Left colon (tissue), 2 donors: ENCODE measurements at places on chromosomes 7 and 10. TPM values are rescaled to one million over a fixed set of nuclear protein-coding genes. Genes with fewer than 3 reads are reported as not detected.

LRRD1 gene
- 0.18 TPM for total RNA-seq

STOX1 gene
- total RNA-seq: 1.4 TPM

PCLO gene
- 9.2 TPM for total RNA-seq

MEIG1 gene
- not detected for total RNA-seq

CCT6A gene
- 65.1 TPM for total RNA-seq

ACTL6B gene
- total RNA-seq: not detected

PRLHR gene
- total RNA-seq: not detected

RNF32 gene
- total RNA-seq: 2.8 TPM

KLF14 gene
- not detected for total RNA-seq

PTPRN2 gene
- 40.7 TPM for total RNA-seq

TFEC gene
- total RNA-seq: 2.9 TPM

TMEM225B gene
- not detected for total RNA-seq

SLK gene
- 42.1 TPM for total RNA-seq

MACC1 gene
- total RNA-seq: 9.7 TPM

PPP1R17 gene
- not detected for total RNA-seq

ARHGEF5 gene
- 73.8 TPM for total RNA-seq

FAM221A gene
- 11.4 TPM for total RNA-seq

FOXI2 gene
- total RNA-seq: not detected

NPVF gene
- total RNA-seq: not detected

ANKRD30A gene
- total RNA-seq: not detected

CALCR gene
- total RNA-seq: not detected

ZNF365 gene
- total RNA-seq: not detected

TPK1 gene
- 12.3 TPM for total RNA-seq

AKR1C4 gene
- not detected for total RNA-seq

GRM3 gene
- not detected for total RNA-seq

GPER1 gene
- total RNA-seq: 7.2 TPM

IGF2BP3 gene
- total RNA-seq: 0.53 TPM

H2BK1 gene
- total RNA-seq: not detected

GBX1 gene
- not detected for total RNA-seq

CALD1 gene
- total RNA-seq: 36.7 TPM

ANKRD61 gene
- total RNA-seq: not detected

CAMK2G gene
- total RNA-seq: 52.3 TPM

CCL24 gene
- total RNA-seq: 21.7 TPM

C10orf62 gene
- total RNA-seq: not detected

CHST15 gene
- total RNA-seq: 2.7 TPM

HOXA9 gene
- 28.6 TPM for total RNA-seq

OR9A2 gene
- not detected for total RNA-seq

DYDC1 gene
- not detected for total RNA-seq

MMP21 gene
- total RNA-seq: not detected

CLRN3 gene
- total RNA-seq: 148 TPM

ZNF479 gene
- total RNA-seq: not detected

HOGA1 gene
- total RNA-seq: 0.15 TPM

MSMB gene
- not detected for total RNA-seq

EPDR1 gene
- 19.7 TPM for total RNA-seq

SMIM30 gene
- 24.8 TPM for total RNA-seq
